ENCODE measurements at places on chromosomes 11 and 22.

DNA sequence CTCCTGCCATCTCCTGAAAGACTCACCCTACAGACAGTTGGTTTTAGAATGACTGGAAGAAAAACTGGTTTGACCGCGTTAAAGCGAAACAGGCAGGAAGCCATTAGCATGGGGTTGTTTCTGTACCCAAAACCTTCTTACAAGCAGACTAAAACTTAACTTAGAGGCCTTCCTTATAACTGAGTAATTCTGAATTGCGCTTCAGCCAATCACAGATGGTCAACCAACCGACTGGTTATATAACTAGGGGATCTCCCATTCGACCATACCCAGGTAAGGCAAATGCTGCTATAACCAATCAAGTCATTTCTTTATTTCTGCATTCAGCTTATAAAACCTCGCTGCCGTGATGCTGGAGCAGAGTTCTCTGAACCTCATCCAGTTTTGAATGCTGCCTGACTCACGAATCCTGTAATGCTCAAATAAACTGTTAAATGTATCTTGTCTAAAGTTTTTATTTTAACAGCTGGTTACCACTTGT, 87.8 kb upstream of the DRD2 start:
- no peak for DNase-seq

- no peak for DNase-seq
These were observed 171.8 kb downstream of the SOX6 start for GRCh38 chr11:16184588-16184987.

- DNase-seq: no peak
These were observed 34.8 kb upstream of the POU2AF1 start for GRCh38 chr11:111413849-111414248.

DNA sequence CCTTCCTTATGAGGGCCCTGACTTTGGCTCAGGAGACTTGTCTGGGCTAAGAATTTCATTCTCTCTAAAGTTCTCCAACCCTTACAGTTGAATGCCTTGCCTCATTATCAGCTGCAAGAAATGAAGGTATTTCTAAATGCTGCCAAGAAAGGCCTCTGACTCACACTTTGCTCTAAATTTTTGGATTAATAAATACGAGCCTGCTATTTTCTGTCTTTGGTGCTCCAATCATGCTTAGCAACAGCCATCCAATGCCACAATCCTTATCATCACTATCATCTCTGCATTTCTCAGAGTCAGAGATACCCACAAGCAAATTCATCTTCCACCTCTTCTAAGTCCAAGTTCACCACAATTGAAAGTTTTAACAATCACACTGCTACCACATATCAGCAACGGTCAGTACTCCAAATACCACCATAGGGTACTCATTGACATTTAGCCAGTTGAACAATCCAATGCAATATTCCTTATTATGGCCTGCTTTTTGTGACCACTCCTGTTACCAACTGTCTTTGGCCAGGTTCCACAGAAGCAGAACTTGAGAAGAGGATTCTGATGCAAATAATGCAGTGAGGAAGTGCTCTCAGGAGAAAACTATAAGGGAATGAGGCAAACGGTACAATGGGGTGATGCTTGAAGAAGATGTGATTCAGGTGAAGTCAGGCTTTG, 5.7 kb downstream of the PATE2 start:
- DNase-seq: no peak

GRCh38 chr11:57867966-57868365, 106.4 kb downstream of the CTNND1 start:
- DNase-seq: no peak

- no peak for DNase-seq
These were observed 3.5 kb downstream of the SIK3 start for GRCh38 chr11:117094776-117095175.

GRCh38 chr11:65266210-65266609, 4.4 kb downstream of the POLA2 start:
- peak; percentile 30 for DNase-seq

DNA sequence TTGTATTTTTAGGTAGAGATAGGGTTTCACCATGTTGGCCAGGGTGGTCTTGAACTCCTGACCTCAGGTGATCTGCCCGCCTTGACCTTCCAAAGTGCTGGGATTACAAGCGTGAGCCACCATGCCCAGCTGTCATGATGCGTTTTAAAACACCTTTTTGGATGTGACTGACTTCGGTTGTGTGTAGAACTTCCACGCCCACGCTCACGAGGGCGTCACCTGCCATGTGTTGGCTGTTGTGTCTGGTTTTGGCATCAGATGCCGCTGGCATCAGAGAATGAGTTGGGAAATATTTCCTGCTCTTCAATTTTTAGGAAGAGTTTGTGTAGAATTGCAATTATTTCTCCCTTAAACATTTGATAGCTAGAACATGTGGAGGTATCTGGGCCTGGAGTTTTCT, 109.1 kb downstream of the KCNQ1 start:
- DNase-seq: no peak

DNA sequence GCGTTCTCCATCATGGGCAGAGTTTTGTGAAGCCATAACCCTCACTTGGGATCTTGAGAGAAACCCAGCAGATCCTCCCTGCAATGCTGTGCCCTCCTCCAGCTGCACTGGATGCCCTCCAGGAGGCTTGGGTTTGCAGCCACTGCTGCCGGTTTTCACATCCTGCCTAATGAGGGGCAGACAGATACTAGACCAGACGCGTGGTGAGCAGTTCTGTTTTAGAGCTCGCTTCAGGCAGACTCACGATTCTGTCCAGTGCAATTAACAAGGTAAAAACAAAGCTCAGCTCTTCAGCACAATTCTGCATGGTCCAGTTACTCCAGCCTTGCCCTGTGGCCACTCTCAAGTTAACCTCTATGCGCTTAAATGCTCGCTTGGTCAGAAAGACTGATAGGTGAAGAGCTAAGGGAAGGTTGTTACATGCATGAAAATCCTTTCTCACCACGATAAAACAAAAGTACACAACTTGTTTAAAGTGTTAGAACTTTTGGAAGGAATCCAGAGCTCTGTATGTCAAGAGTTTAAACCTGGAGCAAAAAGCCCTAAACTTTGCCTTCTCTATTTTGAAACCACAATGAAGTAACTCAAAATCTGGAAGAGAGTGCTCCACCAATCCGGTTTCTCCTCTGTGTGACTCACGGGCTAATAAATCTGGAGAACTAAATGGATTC, 292.3 kb upstream of the FAT3 start:
- DNase-seq: no peak

DNA sequence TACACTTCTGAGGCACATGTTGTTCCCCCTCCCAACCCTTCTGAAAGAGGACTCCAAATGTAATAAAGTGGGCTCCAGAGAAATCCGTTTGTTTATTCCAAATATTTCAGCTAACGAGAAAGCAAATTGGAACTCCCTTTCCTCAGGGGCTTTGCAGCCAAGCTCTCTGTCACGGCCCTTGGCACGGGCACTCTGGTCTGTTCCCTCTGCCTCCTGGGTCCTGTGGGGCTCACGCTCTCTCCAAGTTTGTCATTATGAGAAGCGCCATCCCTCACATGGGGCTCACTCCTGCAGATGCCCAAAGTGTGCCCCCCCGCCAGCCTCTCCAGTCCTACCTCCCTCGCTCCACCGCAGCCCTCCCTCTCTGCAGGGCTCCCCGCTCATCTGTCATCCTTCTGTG, 125.4 kb upstream of the POU2AF2 start:
- no peak for DNase-seq

GRCh38 chr11:40134820-40135570, 1324.5 kb downstream of the LRRC4C start:
- DNase-seq: no peak

DNA sequence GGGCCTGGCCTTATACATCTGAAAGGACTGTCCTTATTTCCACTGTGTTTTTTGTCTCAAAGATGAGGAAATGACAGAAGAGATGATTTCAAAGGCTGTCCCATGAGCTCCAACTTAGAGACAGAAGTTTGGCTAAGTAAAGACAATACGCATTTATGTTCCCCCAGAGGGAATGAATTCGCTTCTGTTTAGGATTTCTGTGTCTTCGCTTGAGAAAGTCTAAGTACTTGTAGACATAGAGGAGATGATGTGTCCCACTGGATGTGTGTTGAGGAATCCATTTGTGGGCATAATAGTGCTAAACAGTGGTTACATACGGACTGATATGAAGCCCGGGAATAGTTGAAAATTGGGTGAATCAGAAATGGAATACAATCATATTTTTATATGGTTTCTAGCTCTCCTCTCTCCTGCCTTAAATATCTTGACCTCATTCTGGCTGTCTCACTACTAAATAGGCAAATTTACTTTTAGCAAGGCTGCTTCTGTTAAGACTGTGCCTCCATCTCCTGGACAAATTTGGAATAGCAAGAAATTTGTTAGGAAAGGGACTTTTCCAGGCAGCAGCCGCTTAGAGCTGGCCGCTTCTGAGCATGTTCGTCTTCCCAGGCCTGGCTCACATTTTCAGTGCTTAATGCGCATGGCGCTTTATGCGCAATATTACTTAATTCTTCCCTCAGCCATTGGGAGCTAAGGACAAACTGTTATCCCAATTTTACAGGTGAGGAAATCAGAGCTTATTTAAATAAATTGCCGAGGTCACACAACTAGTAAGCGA, 1.9 kb upstream of the PEX26 start:
- DNase-seq: peak; percentile 88

DNA sequence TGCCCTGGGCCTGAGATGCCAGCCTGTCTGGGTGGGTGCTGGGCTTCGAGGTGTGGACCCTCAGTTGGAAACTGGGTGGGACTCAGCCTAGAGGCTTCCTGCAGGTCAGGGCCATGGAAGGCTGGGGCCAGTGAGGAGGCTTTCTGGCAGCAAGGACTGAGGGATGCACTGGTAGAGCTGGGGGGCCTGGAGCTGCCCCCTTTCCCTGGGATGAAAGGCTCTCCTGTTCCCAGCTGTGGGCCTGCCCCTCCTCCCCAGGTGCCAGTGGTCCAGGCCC, 2.5 kb downstream of the SEPTIN5 start:
- DNase-seq: no peak

- DNase-seq: peak; percentile 39
These were observed 75.6 kb downstream of the CLPB start for GRCh38 chr11:72358466-72359405.

DNA sequence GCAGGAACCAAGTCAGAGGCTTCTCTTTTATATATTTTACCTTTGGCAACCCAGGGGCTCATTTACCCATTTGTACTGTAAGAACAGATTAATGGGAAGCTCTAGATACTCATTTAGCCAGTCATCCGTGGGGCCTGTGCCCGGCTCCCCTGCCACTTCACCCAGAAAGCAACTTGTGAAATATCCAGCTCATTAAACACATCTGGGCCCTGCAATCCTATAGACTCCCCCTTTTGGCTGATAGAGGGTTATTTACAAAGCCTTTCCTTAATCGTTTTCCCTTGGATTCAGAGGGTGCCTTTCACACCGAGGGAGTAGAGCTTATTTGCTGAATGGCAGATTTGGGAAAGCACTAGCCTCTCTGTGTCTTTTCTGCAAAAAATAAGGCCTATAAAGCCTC, 118.7 kb upstream of the SORL1-AS1 start:
- DNase-seq: no peak

GRCh38 chr11:133202816-133203215, 329.5 kb downstream of the OPCML start:
- DNase-seq: no peak

DNA sequence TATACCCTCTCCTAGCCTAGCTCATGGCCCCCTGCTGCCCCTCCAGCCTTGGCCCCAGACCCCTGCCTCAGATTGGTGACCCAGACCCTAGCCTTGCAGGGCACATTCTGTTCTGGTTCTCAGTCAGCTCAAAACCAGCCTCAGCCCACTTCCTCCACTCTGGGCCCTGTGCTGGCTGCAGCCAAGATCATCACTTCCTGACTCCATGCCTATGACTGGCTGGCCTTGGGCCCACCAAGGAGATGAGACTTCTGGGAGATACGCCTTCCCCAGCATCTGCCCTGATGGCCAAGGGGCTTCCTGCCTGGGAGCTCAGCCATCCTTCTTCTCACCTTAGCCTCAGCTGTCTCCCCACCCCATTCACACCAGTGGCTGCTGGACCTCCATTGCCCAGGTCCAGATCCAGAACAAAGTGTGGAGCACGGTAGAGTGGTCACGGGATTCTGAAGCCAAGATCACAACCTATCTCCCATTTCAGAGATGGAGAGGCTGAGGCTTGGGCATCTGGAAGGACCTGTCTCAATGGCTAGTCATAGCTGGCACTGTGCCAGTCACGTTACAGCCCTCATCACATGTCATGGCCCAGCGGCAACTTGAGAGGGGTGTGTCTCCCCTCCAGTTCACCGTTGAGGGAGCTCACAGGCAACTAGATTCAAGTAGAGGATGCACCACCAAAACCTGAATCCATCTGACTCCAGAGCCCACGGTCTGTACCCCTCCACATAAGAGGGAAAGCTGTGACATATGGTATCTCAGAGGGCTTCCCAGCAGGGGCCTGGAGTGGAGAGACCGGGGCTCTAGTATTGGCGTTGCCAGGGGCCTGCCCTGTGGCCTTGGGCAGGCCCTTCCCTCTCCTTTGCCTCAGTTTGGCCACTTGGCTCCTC, 43.0 kb upstream of the KLHL35 start:
- peak; percentile 87 for DNase-seq

GRCh38 chr22:32207971-32208480, 3.2 kb upstream of the RFPL2 start:
- no peak for DNase-seq

DNA sequence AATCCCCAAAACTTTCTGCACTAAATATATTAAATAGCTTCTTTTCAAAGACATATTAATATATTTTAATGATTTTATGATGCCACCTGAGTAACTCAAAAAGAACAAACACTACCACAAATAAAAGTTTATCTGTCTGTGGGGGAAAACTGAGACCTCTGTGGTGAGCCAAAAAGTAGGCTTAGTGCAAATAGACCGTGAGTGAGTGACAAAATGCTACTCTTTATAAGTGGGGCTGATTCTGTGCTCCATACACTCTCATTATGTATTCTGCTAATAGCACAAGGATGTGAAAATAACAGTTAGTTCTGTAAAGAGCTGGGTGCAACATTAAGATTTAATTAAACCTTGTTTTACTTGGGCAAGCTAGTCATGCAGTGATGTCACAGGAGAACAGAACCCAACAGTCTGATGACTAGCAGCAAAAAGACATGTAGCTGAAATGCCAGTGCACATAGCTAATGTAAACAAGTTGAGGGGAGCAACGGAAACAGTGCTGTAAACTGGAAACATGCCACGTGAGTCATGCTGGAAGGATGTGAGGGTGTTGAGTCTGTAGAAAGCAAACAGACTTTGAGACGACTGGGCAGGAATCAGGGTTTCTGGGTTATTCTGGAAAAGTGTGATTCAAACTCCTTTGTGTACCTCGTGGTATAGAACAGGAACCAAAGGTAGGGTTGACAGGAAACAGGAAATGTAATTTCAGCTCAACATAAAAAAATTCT, 1130.4 kb downstream of the LRRC4C start:
- DNase-seq: no peak

GRCh38 chr11:31790649-31791048, 20.5 kb downstream of the PAX6 start:
- DNase-seq: no peak

- DNase-seq: no peak
These were observed 166.8 kb upstream of the MTMR2 start for GRCh38 chr11:96090711-96091110.

Data from hematopoietic multipotent progenitor cell treated with erythropoietin and hydrocortisone succinate and interleukin-3 and kit ligand, for 8 days (in vitro differentiated cells).